Tongue (tissue), 3 donors: ENCODE measurements at places on chromosomes 4 and X. TPM values are rescaled to one million over a fixed set of nuclear protein-coding genes. Genes with fewer than 3 reads are reported as not detected.

DNA sequence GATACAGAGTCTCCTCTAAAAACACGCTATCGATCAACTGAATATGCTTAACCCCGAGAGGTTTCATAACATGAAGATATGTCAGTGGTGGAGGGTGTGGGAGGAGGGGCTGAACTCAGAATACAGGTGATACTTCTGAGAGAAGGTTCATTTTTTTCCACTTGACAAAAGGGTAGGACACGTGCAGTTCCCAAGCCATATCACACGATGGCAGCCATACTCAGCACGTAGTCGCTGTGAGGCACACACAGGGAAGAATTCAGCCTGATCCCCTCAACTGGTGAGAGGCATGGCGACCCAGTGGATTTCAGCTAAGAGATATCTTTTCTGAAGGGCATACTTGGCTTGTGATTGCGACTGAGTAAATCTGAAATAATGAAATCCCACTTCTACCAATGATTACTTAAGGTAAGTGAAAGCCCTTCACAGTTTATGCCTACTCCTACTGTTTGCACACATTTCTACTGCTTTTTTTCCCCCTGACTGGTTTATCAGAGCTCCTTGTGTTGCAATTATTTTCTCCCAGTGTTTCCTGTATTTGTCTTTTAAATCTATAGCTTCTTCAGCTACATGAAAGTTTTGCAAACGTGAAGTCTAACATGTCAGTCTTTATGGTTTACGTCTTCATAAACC is 133.1 kb downstream of the CORIN start:
- DNase-seq: peak; percentile 54

- DNase-seq: no peak
Measured at GRCh38 chr4:101967697-101968346, 177.3 kb downstream of the BANK1 start.

GRCh38 chrX:119721487-119721886 is 28.5 kb upstream of the SEPTIN6 start:
- no peak for DNase-seq

- DNase-seq: no peak
Measured at GRCh38 chr4:40448875-40449274, 113.7 kb downstream of the CHRNA9 start.

DNA sequence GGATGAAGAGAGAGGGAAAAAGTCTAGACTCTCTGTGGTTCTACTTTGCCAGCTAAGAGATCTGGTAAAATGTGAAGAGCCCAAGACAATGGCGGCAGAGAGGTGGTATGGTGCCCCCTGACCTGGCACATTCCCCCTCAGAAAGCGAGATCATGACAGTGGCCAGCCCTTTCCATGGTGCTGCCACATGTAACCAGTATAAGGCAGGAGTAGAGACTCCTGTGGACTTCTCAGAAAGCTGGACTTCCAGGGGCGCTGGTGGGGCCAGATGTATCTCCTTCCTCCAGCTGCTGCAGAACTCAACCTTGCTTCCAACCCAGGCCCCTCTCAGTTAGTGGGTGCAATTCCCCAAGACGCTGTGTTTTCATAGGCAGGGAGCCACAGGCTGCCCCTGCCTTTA is 9.6 kb downstream of the CTAG1A start:
- DNase-seq: no peak

DNA sequence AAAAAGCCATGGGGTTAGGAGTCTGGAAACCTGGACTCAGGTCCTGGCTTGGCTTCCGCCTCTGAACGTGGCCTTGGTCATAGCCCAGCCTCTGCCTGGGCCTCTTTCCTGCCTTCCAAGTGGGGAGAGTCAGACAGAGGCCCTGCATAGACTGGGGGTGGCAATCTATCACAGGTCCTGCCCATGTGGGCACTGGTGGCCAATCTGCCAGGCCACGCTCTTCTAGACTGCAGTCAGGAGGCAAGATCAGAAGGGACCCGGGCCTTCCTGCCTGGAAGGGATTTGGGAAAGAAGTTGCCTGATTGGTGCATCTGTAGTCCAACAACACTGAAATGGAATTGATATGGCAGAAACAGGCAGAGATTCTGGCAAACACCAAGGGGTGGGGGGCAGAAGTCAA is 46.1 kb downstream of the CNGA2 start:
- no peak for DNase-seq

- peak; percentile 75 for DNase-seq
Measured at GRCh38 chr4:87973283-87974169, 2.0 kb upstream of the SPP1 start.

GRCh38 chrX:71616672-71617529 is 1.4 kb downstream of the CXCR3 start:
- no peak for DNase-seq

- DNase-seq: peak; percentile 30
Measured at GRCh38 chrX:117985241-117985640, 131.4 kb downstream of the KLHL13 start.

GRCh38 chr4:86035688-86036087 is 324.2 kb downstream of the MAPK10 start:
- DNase-seq: no peak

GRCh38 chrX:121958886-121959285 is 911.5 kb downstream of the GLUD2 start:
- DNase-seq: no peak

DNA sequence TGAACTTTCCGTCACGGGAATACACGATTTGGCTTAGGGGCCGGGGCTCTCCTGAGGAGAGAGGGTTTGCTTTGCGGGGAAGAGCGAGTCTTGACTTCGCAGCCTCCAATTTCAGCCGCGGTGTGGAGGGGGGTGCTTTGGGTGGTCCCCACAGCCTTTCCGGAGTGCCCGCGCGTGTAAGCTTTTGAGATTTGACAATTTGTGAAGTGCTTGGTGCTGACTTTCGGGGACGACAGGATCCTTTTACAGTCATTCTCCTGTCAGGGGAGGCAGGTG is 355 bp downstream of the SCML1 start:
- DNase-seq: peak; percentile 54

The DDX53 gene
- not detected for total RNA-seq

The ADH1A gene
- total RNA-seq: not detected

The F9 gene
- total RNA-seq: not detected

The MAGEC2 gene
- not detected for total RNA-seq

The SMIM10L2A gene
- total RNA-seq: 1.4 TPM
